ENCODE measurements at places on chromosomes 1 and 21.

- no peak for DNase-seq
Measured at GRCh38 chr21:25929856-25930520, 195.2 kb downstream of the GABPA start.

DNA sequence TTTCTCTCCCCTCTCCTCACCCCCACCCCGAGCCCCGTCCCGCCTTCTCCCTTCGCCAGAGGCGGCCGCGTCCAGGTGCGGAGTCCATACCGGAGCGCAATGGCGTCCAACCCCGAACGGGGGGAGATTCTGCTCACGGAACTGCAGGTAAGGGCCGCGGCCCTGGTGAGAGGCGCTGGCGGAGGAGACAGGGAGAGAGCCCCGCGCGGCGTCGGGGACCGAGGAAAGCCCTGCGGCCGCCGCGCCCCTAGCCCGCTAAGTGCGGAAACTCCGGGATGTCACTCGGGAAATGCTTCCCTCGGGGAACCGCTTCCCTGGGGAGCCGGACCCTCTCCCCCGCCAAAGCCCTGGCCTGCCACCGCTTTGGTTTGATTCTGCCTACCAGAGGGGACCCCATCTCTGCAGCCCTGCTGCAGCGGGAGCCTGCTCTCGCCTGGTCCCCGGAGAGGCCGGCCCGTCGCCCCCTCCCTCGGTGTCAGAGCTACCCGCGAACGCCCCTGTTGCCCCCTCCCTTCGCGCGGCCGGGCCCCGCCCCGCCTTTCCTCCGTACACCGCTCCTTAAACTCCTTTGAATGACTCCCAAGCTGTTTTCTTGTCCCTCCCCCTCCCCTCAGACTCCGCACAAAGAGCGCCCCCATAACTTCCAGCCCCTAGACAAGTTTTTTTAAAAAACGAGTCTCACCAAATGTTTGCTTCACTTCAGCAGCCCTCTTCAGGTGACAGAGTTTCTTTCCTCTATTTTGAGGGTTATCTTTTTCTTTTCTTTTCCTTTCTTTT, 597 bp downstream of the PKN2 start:
- peak; percentile 40 for DNase-seq

DNA sequence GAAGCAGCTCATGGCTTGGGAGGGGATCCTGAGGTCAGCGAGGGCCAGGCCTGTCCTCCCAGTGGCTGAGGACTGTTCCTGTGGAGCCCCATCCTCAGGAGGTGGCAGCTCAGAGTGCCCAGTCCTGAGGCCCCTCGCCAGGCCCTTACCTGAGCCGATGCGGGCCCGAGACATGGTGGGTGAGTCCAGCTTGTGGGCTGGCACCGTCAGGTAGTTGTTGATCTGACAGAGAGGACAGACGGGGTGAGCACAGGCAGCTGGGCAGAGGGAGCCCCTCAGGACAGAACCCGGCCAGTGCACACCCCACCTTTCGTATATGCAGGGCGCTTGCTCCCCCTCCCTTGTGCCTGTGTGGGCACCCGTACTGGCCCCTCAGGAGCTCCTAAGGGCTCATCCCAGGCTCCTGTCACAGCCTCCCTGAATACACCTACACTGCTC, 53.9 kb downstream of the SLC9A1 start:
- no peak for DNase-seq

- no peak for DNase-seq
Measured at GRCh38 chr1:37437087-37437486, 37.3 kb upstream of the ZC3H12A start.

DNA sequence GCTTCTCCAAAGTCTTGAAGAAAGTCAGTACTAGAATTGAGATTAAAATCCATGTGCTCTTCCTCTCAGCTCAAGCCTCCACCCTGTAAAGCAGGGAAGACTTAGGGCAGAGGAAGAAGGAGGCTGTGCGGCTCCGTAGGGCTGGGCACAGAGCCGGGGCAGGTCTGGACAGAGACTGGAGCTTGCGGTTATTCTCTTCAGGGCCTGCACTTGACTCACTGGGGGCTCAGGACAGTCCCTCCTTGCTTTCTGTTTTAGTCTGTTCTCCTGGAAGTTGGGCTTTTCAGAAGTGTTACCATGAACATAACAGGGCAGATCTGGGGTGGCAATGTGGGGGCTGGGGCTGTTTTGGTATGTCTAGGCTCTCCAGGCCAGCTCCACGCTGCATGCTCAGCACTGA, 21.6 kb upstream of the TRABD2B start:
- no peak for DNase-seq

DNA sequence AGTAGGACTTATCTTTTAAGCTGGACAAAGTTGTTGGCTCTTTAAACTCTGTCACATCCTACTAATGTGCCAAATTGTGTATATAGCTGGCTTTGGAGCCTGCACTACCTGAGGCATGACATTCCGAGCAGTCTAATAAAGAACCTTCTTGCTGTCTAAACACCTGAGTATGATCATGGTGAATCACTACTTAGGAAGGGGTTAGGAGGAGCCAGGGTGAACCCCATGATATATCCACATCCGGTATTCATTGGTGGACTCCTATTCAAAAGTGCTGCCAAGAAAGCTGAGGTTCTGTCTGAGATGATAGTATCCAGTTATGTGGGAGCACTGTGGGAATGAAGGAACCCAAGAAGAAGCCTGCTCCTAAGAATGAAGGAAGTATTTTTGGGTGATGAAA, 27.1 kb downstream of the CRNN start:
- DNase-seq: no peak

GRCh38 chr1:212470059-212470458, 37.3 kb downstream of the NENF start:
- DNase-seq: no peak

- DNase-seq: no peak
Measured at GRCh38 chr1:176183618-176184017, 23.5 kb downstream of the COP1 start.

DNA sequence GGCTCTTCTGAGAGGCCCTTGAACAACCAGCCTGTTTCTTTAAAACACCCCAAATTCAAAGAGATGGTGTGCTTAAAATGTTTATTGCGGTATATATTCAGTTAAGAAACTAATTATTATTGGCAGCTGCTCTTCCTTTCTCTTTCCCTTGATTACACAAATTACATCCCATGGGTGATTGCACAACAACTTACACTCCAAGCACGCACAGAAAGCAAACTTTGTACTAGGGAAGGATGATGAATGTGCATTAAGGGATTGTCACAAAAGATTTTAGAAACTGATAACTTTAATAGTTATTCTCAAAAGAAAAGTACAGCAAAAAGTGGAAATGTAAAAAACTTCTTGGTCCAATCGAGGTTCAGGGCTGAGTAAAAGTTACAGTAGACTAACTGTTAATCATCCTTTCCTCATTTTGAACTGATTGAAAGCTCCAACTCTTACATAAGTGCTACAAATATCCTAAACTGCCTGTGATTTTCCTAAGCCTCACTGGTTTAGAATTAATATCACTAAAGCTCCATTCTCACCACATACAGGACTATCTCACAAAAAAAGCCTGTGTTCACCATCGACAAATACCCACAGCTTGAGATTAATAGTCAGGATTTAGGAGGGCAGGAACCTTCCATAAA, 153.4 kb downstream of the TTLL7 start:
- DNase-seq: no peak

DNA sequence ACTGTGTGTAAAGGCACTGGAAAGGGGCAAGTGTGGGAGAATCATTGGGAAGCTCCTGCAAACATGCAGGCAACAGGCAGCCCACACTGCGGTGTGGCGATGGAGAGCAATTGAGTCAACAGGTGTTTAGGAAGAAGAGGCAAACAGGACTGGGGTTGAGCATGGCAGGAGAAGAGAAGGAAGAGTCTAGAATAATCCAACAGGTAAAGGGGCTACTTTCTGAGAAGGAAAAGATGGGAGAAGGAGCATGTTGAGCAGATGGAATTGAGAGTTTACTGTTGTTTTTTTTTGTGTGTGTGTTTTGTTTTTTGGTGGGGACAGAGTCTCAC, 4.2 kb downstream of the DOP1B start:
- no peak for DNase-seq

DNA sequence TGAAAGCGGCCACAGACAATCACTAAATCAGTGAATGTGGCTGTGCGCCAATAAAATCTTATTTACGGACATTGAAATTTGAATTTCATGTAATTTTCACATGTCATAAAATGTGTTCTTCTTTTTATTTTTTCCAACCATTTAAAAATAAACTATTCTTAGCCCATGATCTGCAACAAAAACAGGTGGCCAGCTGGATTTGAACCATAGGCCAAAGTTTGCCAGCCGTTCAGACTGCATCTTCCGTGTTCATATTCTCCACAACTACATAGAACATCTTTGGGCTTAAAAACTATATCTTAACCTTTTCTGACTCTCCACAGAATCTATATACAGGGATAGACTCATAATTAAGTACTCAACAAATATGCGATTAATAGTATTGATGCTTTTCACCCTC, 81.2 kb upstream of the RALGPS2 start:
- DNase-seq: no peak

- DNase-seq: no peak
Measured at GRCh38 chr1:9654051-9654833, 2.7 kb downstream of the PIK3CD start.

- no peak for DNase-seq
Measured at GRCh38 chr1:115713906-115714305, 54.6 kb downstream of the CASQ2 start.

GRCh38 chr1:204451352-204452124, 39.9 kb upstream of the PPP1R15B start:
- DNase-seq: no peak

DNA sequence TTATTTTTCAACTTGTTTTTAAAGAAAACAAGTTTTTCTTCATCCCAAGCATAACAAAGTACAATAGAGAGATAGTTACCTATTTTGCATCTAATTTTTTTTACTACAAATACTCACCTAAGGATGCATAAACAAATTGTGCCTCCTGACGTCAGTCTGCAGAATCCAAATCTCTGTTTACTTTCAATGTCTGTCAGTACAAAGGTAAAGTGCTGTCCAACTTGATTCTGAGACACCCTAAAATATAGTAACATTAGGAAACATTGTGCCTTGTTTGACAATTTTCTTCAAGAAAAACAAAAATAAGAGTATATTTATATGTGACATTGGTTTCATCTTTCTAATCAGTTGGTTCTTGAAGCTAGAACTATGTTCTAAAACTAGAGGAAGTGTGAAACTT, 103.4 kb downstream of the DENND1B start:
- no peak for DNase-seq

GRCh38 chr1:186887203-186887602, 58.5 kb downstream of the PLA2G4A start:
- no peak for DNase-seq

- DNase-seq: peak; percentile 98
Measured at GRCh38 chr1:166875734-166876539, at the start of gene TADA1. TADA1 (minus strand) TSS chr1:166876264; CDS start chr1:166876233, 31 bp downstream.

- no peak for DNase-seq
Measured at GRCh38 chr1:158200527-158200926, 19.8 kb downstream of the CD1D start.

DNA sequence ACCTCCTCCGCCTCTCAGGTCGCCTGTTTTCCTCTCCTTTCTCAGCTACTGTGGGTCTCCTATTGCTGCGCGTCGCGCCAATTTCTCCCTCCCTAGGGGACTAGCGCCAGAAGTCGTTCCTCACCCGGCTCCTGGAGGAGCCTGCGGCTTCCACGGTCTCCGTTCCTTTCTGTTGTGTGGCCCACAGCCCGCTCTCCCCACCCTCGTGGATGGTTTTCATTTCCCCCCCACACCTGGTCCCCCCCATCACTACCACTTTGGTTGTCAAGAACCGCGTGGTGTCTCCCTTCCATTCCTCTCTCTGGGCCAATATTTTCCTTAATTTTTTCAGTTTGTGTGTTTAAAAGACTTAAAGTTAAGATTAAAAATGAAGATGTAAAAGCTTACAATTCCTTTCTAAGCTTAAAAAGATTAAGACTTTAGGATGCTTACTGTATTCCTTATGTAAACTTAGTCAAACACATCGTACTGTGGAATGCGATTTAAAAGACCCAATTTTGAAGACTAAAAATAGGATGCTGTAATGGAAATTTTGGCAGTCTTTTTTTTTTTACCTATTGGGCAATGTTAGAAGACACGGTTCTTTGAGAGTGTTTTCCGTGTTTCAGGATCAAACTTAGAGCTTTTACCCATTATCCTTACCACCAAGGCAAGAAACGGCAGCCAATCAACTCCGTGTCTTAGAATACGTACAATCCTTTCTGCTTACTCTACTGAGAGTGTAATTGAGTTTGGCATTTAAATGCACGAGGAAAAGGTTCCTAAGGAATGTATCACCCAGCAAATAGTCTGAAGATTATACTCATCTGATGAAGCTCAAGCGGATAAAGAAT, 773 bp downstream of the CNST start:
- peak; percentile 27 for DNase-seq

- no peak for DNase-seq
Measured at GRCh38 chr1:145879775-145880174, 5.9 kb downstream of the ANKRD35 start.

GRCh38 chr1:55536545-55536865, 321.3 kb upstream of the USP24 start:
- no peak for DNase-seq

- no peak for DNase-seq
Measured at GRCh38 chr21:44900559-44901251, 20.0 kb downstream of the ITGB2 start.

- DNase-seq: no peak
Measured at GRCh38 chr1:95770581-95770980, 536.6 kb downstream of the RWDD3 start.

DNA sequence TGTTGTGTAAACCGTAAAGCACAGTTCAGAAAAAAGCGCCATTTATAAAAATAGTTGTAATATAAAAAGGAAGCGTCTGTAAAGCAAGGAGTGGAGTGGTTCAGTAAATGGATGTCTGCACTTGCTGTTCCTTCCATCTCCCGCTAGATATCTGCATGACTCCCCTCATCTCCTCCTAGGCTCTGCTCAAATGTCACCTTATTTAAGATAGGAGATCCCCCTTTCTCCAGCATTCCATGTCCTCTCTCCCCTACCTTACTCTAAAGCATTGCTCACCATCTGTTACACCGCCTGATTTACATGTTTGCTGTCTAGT, 745 bp downstream of the MUL1 start:
- DNase-seq: no peak

DNA sequence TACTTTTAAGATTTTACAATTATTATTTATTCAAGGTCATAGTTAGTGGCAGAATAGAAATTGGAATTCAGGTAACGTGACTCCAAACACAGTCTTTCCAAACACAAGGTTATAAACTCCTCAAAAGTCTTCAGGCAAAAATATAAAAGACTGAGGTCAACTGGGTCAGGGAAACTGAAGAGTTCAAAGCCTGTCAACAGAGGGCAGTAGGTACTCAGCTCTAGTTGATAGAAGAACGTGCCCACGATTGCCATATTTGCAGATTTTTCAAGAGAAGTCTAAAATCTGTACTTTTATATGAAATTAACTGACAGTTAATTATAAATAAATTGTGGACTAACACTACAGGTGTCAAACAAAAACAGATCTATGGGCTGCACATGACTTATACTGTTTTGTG, 135.0 kb downstream of the LHX4 start:
- no peak for DNase-seq

DNA sequence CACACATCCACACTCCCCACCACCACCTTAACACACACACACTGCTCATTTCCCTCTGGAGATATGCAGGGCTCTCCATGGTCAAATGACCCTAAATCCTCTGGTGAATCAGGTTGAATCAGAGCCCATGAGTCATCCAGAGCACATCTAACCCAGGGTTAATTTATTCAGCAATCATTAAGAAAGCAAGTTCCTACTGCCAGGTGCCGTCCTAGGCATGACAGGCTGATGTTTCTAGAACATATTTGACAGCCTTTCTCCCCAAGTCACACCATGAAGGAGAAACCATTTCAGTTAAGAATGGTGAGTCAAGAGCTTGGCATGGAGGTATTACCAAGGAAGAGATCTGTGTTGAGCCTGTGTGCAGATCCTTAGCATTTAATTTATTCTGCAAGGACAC, 194.3 kb upstream of the CAMK1G start:
- no peak for DNase-seq

- DNase-seq: peak; percentile 73
Measured at GRCh38 chr1:154186177-154186576, 5.7 kb downstream of the TPM3 start.

Measured in CD4-positive, alpha-beta T cell treated with Interleukin-2 at 100 ng/mL for 4 hours (primary cell).